ENCODE measurements at places on chromosomes 3 and 15.

- no peak for DNase-seq
Measured at GRCh38 chr3:122085673-122086072, 30.5 kb downstream of the CD86 start.

DNA sequence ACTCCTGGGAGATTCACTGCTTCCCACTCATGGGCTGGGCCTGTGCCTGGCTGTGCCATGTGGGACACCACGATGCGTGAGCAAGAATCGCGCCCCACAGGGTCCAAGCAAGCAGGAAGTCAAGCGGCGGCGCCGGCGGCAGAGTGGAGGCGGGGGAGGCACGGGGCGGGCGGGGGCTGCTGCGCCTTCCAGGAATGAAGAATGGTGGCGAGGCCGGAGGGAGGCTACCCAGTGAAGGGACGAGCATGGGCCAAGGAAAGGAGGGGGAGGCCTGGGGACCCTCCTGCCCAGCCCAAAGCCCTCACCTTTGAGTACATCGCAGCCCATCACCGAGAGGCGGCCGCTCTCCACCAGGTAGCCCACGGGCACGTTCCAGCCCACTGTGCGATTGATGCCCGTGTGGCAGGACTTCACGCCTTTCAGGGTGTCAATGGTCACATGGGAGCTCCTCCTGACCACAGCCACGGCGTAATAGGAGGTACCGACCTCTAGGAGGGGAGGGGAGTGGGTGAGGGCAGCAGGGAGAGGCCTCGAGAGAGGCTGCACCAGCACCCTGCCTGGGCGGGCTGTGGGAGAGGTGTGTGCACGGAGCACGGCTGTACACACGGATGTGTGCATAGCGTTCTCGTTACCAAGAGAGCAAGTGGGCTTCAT lies 5.5 kb downstream of the MELTF start:
- peak; percentile 36 for DNase-seq

GRCh38 chr3:38730281-38730680 lies 80.8 kb upstream of the SCN5A start:
- no peak for DNase-seq

GRCh38 chr15:32637704-32638103 lies 3.8 kb upstream of the SCG5 start:
- no peak for DNase-seq

GRCh38 chr3:136577791-136578190 lies 174.4 kb downstream of the STAG1 start:
- no peak for DNase-seq

DNA sequence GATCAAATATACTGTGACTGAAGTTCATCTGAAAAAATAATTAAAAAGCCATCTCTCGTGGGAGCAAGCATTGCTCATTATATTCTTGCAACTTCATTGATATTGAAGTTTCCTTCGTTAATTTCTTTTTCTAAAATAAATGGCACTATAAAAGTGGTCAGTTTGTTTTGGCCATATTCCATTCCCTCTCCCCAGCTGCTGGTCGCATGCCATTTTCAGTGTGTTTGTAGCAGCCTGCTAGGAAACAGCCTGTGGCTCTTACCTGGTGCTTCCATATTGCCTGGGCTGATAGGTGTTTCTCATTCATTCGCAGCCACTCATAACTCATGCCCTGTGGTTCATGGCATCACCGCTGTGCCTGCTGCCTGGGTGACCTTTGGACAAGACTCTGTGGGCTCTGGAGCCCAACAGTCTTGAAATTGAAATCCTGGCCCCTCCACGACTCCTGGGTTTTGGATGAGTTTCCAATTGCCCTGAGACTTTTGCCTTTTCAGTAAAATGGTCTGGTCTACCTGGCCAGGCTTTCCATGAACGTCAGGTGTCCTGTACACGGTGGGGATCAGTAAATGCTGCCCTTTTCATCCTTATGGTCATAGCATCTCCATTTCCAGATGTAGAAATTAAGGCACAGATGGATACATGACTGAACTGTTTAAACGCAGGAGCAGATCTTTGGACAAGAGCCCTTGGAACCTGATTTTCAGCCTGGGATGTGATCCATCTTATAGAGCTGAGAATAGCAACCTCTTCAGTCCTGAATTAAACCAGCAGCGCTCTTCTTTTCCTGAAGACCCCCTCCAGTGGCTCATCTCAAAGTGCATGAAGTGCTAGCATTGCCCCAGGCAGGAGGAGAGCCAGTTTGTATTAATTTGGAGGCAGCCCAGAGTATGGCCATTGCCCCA lies 69.4 kb downstream of the SLCO3A1 start:
- no peak for DNase-seq

- DNase-seq, result no peak
Measured at GRCh38 chr3:160398820-160399124, 253 bp downstream of the IFT80 start.

DNA sequence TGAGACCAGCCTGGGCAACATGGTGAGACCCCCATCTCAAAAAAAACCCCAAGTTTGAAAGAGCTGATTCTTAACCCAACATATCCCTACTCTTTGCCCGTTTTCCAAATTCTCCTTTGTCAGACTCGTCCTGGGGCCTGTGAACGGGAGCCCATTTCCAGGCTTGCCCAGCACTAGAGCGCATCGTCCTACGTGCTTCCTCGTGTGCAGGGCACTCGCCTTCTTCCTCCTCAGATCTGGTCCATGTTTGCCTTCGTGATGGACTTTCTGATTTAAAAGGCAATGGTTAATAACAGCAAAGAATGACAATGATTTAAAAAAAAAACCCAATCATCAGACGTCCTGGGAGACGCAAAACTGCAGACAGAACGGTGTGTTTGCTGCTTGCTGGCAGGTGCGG lies 10.1 kb downstream of the MELTF start:
- no peak for DNase-seq

DNA sequence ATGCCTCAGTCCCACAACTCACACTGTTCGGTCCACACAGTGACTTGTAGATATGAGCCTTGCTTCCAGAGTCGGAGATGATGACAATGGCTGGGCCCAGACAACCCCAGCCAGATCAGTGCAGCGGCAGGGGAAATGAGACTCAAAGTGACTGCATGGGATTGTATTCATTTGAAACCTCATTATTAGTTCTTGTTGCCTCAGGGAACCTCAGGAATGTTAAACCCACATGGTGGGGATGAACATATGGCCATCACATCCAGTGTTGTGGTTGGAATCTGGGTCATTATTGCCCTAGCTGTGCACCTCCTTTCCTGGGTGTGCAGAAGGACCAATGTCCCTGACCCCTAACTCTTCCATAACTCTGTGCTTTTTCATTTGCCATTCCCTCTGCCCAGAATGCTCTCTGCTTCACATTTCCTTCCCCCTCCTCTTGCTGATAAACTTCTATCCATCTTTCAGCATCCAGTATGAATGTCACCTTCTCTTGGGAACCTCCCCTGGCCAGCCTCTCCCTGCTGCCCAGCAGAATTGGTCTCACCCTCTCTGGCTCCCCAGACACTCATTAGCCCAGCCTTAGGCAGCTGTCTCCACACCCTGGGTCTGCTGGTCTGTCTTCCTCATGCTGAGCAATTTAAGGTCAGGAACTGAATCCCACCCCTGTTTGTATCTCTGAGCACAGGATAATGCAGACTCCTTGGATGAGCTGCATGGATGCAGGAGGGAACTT lies 67.0 kb upstream of the TNFAIP8L3 start:
- DNase-seq, result no peak

- no peak for DNase-seq
Measured at GRCh38 chr3:191523148-191523547, 62.2 kb downstream of the PYDC2 start.

- no peak for DNase-seq
Measured at GRCh38 chr3:127174284-127174683, 18.6 kb upstream of the PRR23E start.

Measured in ovary (tissue), 10 donors.